ENCODE measurements at places on chromosomes 2 and 18.

DNA sequence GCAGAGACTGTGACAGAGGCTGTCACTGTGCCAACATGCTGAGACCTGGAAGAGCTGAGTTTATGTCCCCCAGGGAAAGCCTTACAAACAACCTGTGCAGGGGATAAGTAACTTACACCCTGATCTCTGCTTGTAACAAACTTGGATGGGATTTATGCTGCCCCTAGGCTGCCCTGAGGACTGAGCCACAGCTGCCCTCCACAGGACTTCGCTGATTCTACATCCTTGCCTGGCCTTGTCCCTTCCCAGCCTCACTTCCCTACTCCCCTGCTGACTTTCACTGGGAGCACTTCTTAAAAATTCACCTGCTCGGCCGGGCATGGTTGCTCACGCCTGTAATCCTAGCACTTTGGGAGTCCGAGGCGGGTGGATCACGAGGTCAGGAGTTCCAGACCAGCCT, 45.9 kb upstream of the ASAP2 start:
- DNase-seq, result no peak

DNA sequence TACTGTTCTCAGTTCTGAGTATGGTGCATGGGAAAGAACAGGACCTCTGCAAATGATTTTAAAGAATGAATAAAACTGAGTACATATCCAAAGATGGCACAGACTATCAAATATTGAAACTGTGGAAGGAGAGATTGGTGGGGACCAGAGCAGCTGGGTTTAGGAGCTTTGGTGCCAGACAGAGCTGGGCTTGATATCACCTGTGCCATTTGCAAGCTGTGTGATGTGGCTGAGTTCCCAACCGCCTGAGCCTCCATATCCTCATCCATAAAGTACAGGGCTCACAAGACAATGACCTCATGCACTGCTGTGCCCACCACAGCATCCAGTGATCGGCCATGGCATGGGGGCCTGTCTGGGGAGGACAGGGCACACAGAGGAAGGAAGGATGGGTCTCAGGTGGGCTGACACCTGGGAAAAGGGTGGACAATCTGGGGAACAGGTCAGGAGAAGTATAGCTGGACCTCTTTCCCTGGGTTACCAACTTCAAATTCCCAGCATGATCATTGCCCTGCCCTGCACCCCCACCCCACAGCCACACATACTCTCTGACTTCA, 83.9 kb upstream of the RAB6C start:
- DNase-seq, result no peak

DNA sequence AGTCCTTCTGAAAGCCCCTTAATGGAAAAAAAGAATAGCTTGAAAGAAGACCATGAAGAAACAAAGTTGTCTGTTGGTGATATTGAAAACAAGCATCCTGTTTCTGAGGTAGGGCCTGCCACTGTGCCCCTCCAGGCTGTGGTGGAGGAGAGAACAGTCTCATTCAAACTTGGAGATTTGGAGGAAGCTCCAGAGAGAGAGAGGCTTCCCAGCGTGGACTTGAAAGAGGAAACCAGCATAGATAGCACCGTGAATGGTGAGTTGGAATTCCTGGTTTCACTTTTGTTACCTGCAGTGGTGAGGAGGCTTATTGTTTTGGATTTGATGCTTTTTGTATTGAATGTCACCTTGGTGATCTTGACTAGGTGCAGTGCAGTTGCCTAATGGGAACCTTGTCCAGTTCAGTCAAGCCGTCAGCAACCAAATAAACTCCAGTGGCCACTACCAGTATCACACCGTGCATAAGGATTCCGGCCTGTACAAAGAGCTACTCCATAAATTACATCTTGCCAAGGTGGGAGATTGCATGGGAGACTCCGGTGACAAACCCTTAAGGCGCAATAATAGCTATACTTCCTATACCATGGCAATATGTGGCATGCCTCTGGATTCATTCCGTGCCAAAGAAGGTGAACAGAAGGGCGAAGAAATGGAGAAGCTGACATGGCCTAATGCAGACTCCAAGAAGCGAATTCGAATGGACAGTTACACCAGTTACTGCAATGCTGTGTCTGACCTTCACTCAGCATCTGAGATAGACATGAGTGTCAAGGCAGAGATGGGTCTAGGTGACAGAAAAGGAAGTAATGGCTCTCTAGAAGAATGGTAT, 13.3 kb downstream of the SLC20A1 start:
- DNase-seq, result peak; percentile 14

- DNase-seq, result no peak
Measured at GRCh38 chr18:2394684-2395083, 176.6 kb downstream of the METTL4 start.

DNA sequence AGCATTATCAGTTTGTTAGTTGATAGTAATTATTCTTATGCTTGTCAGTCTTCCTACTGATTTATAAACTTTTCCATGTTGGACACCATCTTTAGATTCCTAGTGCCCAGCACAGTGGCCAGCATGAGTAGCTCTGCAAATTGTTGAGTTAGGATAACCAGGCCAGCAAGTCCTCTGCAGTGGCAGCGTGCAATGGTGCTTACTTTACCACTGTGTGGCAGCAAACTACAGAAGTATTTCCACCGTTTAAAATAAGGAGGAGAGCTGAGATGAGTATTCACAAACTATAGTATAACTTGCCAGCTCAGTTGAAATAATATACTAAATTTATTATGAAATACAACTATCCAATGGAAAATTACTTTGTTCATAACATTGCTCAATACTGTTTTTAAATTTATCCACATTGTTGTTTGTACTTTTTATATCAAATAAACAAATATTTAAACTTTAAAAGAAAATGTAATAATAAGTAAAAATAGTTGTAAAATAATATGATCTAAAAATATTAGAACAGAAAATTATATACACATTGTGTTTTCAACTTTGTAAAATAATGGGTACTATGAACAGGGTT, 9.3 kb upstream of the THADA start:
- no peak for DNase-seq

GRCh38 chr2:155574941-155575340, 757.6 kb downstream of the NR4A2 start:
- no peak for DNase-seq

DNA sequence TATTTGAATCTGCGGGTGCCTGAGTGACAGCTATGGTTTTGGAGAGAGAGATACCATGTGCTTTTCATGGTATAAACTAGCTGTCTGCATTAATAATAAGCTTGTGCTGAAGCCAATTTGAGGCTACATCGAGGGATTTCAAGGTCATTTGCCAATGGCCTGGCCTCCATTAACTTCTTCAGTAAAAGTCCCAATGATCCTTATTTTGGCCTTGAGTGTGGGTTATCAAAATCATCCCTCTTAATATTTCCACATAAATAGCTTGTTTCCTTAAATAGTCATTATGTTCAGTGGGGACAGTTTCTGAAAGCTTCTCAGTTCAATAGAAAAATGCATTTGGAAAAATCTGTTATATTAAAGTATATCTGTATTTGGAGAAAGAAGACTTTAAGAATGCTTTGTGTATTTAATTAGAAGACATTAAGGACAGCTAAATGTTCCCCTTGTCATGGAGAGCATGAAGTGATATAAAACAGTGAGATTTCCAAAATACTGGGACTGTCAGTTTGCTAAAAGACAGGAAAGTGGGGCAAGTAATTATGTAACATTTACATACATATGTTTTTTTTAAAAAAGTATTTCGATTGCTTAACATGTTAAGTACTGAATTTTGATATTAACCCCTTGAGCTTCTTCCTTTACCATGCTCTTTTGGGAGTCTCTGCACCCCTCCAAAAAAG, 355.5 kb upstream of the ZEB2 start:
- no peak for DNase-seq

- peak; percentile 56 for DNase-seq
Measured at GRCh38 chr2:23489471-23490322, 104.7 kb downstream of the KLHL29 start.

All from activated T-cell treated with anti-CD3 and anti-CD28 coated beads, Interleukin-2, amount 50 U/mL, for 48 hours (primary cell).